Naive thymus-derived CD4-positive, alpha-beta T cell (primary cell): ENCODE measurements at places on chromosomes 2 and 18. TPM values are rescaled to one million over a fixed set of nuclear protein-coding genes. Genes with fewer than 3 reads are reported as not detected.

DNA sequence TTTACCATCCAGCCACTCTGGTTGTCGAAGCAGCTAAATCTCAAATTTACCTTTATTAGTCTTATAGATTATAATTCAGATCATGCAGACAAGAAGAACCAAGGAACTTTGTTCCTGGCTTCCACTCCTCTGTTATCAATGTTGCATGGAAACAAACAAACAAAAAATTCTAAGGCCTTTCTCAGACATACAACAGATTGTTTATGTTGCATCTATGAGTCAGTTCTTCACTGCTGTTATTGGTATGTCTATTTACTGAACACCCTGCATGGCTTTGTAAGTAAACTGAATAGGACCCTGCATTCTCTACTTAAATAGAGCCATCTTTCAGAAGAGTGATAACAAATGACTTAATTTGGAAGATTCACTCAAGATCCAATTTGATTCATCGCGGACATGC lies 1.6 kb upstream of the ANKRD44 start:
- DNase-seq: no peak

GRCh38 chr2:109689182-109689930 lies 75.2 kb downstream of the SOWAHC start:
- no peak for DNase-seq

GRCh38 chr2:52288596-52288995 lies 1256.7 kb upstream of the NRXN1 start:
- DNase-seq: no peak

DNA sequence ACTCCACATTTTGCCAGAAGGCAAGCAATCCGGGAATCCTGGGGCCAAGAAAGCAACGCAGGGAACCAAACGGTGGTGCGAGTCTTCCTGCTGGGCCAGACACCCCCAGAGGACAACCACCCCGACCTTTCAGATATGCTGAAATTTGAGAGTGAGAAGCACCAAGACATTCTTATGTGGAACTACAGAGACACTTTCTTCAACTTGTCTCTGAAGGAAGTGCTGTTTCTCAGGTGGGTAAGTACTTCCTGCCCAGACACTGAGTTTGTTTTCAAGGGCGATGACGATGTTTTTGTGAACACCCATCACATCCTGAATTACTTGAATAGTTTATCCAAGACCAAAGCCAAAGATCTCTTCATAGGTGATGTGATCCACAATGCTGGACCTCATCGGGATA lies 26.8 kb downstream of the B3GNT2 start:
- no peak for DNase-seq

DNA sequence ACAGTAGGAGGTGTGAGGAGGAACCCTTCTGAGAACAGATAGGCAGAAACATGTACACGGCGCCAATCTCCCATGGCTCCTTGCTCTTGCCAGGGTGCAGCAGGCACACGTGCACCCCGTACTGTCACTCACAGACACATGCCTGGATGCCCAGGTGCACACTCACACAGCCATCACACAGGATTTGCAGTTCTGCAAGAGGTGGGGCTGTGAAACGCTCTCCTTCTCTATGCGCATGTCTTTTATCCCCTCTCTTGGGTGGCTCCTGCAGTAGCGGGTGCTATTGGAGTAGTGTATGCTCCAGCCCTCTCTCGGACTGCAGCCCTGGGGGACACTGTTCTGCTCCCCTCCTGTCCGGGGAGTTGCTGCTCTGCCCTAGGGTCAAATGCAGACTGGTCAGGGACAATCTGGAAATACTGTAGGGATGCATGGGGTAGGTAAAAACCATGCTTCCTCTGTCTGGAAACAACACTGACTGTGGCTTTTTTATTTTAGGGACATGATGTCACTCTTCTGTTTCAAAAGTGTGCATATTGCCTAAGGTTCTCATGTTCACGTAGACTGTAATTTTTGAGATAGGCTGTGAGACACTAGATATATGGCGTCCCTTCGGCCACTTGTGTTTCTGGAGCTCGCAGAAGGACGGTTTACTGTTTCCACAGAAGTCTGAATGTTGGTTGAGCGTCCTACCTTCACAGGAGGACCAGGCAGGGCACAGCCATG lies 118.5 kb downstream of the PRKCE start:
- DNase-seq: no peak

DNA sequence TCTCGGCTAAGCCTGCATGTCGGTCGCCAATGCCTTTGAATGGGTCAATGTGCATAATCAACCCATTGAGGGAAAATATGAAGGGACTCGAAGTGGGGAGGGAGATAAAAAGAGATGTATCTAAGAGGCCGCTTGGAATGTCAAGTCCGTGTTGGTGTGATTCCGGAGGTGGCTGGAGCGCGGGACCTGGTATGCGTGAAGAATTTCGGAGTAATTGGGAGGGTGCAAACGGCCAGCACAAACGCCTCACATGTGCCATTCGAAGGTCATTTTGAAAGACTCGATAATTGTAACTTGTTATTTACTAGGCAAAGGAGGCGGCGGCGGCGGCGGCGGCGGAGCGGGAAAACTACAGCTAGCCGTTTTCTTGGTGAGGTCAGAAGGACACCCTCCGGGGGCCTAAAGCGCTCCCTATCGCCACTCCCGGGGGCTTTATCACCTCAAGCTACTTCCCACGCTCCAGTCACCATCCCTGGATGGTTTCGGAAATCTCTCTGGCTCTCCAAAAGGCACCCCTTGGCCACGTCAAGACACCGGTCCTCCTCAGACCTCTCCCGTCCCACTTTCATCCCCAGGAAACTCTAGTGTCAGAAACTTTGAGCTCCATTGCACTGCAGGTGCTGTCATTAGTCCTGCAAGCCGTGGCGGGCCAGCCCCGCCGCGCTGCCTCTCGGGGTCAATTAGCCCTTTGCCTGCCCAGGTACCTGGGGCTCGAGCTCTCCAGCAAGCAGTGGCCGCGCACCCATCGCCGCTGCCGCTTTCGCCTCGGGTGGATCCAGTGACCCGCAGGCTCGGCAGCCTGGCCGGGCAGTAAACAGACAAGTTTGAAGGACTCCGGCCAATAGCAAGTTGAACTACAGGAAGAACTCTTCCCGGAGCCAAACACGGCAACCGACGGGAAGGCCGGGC lies 1.5 kb downstream of the ERBB4 start:
- no peak for DNase-seq

DNA sequence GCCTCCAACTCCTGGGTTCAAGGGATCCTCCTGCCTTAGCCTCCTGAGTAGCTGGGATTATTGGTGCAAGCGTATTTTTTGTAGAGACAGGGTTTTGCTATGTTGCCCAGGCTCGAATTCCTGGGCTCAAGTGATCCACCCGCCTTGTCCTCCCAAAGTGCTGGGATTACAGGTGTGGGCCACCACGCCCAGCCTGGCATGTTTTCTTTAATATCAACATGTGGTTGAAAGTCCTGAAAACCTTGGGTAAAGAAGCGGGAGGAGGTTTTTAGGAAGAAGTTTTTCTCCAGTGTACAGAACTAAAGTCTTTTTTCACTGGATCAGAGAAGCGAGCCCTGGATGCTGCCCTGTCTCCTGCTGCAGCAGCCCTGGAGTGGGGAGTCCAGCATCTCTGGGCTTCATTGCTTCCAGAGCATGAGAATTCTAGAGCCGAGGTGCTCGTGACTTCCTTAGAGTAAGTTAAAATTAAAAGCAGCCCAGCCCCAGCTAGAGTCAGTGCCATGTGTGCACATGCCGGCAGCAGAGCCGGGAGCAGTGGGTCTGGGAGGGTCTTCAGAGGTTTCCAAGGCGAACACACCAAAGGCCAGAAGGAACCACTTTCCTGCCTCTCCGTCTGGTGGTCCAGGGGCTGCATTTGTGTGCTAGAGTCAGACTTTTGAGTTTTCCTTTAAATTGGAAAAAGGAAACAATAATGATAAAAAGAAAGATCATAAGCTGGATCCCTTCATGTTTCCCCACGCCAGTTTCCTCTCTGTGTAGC lies 31.2 kb downstream of the ITGB1BP1 start:
- DNase-seq: no peak

- no peak for DNase-seq
These were observed 94.1 kb downstream of the DNER start for GRCh38 chr2:229620289-229620688.

MC2R gene
- not detected for polyA plus RNA-seq
